ENCODE measurements at places on chromosomes 7 and 10. TPM values are rescaled to one million over a fixed set of nuclear protein-coding genes. Genes with fewer than 3 reads are reported as not detected.

The PLXDC2 gene
- total RNA-seq, result 3.8 TPM

The DNAJC30 gene
- 1.9 TPM for total RNA-seq

The STAG3 gene
- 0.32 TPM for total RNA-seq

The COL13A1 gene
- 9.3 TPM for total RNA-seq

The FAM20C gene
- 37.5 TPM for total RNA-seq

The ZNHIT1 gene
- total RNA-seq, result 45.3 TPM

The GIMAP1 gene
- 0.09 TPM for total RNA-seq

The RBP3 gene
- not detected for total RNA-seq

The NCF1 gene
- total RNA-seq, result under 0.01 TPM

The SPRN gene
- total RNA-seq, result 0.63 TPM

Data from bronchial smooth muscle cell (primary cell).